ENCODE measurements at places on chromosomes 12 and 14.

GRCh38 chr14:60637479-60638315 is 11.6 kb downstream of the SIX1 start:
- no peak for DNase-seq

DNA sequence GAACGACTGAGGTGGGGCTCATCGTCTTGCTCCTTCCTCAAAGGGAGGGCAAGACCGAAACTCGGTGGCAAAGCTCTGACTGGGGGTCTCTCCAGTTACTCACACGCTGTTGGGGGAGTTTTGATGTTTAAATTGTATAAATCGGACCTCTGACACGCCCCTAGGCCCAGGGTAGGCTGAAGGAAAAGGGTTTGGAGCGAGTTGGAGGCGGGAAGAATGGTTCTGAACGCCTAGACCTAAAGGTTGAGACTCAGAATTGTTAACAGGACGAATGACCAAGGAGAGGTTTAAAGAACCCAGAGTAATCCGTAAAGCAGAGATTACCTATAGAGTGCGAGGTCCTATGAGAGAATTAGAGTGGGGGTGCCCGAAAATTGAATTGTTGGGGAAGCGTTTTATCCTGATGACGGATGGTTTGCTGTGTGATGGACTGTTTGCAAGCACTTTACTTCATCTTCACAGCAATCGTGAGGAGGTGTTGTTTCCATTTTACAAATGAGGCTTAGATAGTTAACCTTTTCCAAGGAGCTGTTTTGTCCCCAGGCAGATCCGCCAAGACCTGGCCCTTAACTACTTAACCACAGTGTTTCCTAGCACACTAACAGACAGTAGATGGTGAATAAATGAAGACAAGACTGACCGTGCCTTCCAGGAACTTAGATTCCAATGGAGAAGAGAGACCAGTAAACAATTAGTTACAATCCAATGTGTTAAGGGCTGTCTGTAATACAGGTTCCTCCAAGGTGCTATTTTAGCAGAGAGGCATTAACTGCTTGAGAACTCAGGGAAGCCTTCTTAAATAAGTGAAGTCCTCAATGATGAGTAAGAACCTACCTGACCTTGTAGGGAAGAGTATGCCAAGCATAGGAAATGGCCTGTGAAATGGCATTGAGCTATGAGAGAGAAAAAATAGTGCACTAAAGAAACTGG is 929 bp upstream of the UBE2N start:
- DNase-seq: no peak

- no peak for DNase-seq
Measured at GRCh38 chr14:62030387-62030786, 268.2 kb downstream of the SNAPC1 start.

DNA sequence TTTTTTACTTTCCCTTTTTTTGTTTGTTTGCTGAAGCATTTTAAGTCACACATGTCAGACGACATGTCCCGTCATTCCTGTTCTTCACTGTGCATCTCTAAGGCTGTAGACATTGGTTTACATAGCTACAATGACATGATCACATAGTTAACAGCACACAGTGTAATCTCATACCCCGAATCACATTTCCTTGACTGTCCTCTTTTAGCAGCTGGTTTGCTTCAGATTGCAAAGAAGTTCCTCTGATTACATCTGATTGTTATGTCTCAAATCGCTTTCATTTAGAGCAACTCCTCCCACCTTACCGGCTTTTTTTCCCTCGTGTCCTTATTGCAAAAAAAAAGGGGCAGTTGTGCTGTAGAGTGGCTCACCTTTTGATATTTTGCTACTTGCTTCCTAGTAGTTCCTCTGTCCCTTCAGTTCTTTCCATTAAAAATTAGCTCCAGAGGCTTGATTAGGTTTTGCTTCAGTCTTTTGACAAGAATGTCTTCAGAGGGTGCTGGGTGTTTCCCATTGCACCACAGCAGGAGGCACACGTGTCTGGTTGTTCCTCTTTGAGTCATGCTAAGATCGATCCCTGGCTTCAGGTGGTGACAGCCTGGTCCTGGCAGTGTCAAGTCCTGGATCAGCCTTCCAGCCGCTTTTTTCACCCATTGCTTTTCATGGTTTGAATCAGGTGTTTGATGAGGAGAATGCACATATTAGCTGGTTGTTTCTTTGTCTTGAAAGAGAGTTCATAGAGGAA is 35.0 kb downstream of the ZNF664 start:
- DNase-seq: no peak

DNA sequence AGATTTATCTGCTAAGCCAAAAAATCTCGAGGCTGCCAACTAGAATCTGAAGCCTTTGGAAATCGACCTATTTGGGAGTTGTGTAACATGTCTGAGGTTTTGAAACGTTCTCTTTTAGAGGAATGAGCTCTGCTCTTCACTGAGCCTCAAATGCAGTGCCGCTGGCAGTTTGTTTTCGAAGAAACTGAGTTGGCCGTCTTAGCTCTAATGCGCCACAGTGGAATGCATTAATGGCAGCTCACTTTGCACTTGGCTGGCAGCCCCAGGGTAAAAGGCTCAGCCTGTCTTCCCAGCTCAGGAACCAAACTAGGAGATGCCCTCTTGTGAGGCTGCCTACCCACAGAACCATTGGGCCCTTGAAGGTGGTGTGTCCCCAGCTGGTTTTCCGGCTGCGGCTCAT is 53.8 kb downstream of the SFSWAP start:
- no peak for DNase-seq

Measured in activated T-cell treated with anti-CD3 and anti-CD28 coated beads for 48 hours (primary cell).